Activated CD8-positive, alpha-beta memory T cell treated with anti-CD3 and anti-CD28 coated beads for 48 hours (primary cell): ENCODE measurements at places on chromosomes 5 and 9.

- no peak for DNase-seq
These were observed 59.0 kb upstream of the PDE8B start for GRCh38 chr5:77151501-77151900.

GRCh38 chr5:133662578-133662977 is 50.2 kb upstream of the FSTL4 start:
- no peak for DNase-seq

GRCh38 chr5:1883925-1884677 is 1.4 kb upstream of the IRX4 start:
- no peak for DNase-seq

- DNase-seq: no peak
These were observed 98.4 kb downstream of the FNBP1 start for GRCh38 chr9:129944506-129945116.

DNA sequence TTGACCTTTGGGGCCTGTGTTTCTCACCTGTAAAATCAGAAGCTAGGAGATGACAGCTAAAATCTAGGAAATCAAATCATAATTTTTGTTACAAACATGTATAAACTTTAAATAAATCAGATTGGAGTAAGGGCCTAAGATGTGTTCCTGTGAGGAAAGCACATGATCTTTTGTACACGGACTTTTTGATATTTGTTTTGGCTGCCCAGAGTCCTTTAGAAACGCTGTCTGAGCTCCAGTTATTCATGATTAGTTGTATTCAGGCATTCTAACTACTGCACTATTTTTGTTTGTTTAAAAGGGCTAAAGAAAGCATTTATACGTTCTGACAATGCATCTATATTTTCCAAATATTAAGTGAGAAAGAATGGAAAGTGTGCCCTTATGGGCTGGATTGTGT is 94.8 kb downstream of the HCN1 start:
- DNase-seq: no peak
